ENCODE measurements at places on chromosomes 1 and 21.
A peak's percentile ranks its signal among the peaks of the same experiment; 100 is the strongest.

DNA sequence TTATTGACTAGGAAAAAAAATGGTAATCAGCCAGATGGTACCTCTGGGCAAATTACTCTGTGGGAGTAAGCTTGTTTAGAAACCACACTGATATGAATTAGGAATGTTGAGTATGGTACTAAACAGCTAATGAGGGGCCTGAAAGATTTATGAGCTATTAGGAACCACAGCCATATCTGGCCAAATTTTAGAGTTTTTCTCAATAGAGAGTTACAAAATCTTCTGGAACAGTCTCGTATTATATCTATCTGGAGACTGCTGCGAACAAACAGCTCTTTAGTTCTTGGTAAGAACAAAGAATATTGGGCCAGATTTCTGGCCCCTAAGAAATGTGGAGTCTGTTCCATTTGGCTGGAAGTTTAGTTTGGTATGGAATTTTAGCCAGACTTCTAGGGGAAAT, 4.9 kb upstream of the PODN start:
- no peak for DNase-seq

- no peak for DNase-seq
Measured at GRCh38 chr1:89894210-89895201, 73.7 kb downstream of the LRRC8D start.

DNA sequence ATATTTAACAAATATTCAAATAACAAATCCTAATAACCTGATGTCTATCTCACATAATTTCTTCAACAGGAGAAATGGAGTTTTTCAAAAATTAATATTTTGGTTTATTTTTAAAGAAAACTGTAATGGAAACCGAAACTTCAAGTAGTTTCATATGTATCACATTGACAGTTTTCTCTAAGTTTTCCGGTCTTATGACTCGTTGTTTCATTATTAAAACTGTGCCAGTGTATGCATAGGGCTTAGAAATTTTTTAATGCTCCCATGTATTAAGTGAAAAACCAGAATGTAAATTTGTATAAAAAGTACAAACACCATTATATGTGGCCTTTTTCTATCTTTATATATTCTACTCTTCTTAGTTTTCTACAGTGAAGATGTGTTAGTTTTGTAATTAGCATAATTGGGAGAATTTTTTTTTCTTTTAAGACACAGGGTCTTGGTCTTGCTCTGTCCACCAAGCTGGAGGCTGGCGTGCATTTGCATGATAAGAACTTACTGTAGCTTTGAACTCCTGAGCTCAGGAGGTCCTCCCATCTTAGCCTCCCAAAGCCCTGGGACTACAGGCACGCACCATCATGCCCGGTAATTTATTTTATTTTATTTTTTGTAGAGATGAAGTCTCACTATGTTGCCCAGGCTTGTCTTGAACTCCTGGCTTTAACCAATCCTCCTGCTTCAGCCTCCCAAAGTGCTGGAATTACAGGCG, 43.9 kb upstream of the SAMSN1 start:
- DNase-seq: no peak

DNA sequence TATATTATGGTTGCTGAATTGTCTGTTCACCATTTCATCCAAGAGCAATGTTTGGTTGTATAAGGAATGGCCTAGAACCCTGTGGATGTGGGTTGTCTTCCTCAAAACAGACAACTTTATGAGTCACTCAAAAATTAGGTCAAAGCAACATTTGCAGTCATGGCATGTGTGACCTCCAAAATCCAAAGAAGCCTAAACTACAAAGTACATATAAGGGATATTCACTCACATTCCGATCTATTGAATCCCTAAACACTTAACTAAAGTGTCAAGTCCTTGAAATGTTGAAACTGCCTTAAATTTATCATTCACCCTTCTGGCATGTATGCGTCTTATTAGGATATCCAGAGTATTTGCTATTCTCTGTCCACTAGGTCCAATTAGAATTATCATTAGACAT, 491.5 kb downstream of the NUF2 start:
- no peak for DNase-seq

- DNase-seq: no peak
Measured at GRCh38 chr21:45002381-45003204, 62.8 kb downstream of the SLX9 start.

- no peak for DNase-seq
Measured at GRCh38 chr1:87243573-87243972, 85.1 kb upstream of the LMO4 start.

- DNase-seq: no peak
Measured at GRCh38 chr21:45998871-45999580, 17.5 kb downstream of the COL6A1 start.

DNA sequence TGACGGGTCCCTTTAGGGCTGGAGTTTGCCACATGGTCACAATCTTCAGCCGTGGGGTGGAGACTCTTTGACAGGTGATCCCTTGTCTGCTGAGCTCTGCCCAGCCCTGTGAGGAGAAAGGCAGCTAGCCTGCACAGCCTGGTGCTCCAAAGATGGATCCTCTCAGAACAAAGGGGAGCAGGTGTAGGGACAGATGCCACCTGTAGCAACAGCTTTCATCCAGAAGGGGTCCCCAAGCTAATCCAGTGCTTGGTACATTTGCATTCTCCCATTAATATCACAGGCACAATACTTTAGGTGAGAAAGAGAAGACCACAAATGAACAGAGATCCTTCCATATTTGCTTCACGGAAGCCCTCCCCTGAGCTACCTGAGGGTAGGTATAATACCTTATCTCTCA, 93.2 kb downstream of the CCDC185 start:
- DNase-seq: peak; percentile 42

DNA sequence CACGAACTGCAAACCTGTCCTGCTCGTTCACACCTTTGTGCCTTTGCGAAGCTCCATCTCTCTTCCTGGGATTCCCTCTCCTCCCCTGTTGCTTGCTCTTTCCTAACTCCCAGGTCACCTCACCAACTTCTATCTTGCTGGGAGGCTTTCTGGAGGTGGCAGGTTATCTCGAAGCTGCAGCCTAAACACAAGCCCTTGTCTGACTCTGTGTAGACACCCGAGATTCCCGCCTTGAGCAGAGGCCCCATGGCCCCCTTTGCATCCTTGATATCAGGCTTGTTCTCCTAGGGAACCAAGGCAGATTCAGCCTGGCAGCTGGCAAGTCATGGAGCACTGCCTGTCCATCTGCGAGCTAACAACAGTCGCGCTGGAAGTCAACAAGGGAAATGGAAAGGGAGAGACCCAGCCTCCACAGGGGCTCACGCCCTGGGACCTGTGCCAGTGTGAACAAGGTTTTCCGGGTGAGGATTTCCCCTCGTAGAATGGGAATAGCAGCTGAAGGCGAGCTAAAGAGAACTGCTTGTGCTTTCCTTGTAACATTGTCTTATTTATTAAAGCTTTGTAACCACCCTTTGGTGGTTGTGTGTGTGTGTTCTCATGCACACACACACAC, 109.5 kb upstream of the JUN start:
- DNase-seq: no peak

GRCh38 chr1:173161510-173162221, 45.5 kb downstream of the TNFSF4 start:
- DNase-seq: no peak

- DNase-seq: no peak
Measured at GRCh38 chr1:118110580-118110979, 74.4 kb downstream of the SPAG17 start.

- DNase-seq: no peak
Measured at GRCh38 chr1:99602404-99602969, 43.4 kb upstream of the PALMD start.

DNA sequence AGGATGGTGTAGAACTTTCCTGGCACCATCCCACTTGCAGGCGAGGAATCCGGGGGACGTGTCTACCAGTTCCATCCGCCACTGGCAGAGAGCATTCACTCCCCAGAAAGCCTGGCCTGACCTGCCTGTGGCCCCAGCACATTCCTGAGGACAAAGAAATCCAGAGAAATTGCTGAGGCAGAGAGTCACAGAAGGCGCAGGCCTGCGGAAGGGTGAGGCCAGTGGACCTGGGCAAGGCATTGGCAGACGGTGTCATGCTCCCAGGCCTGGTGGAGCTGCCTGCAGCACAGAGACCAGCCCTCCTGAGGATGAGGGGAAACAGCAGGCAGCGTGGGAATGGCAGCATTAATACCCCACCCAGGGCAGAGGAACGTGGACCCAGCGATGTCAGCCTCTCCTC, 81.2 kb upstream of the F3 start:
- DNase-seq: no peak

- DNase-seq: no peak
Measured at GRCh38 chr1:215474940-215475339, 92.2 kb upstream of the KCTD3 start.

GRCh38 chr21:27391990-27392389, 425.1 kb upstream of the ADAMTS5 start:
- no peak for DNase-seq

- DNase-seq: no peak
Measured at GRCh38 chr1:243230914-243231313, 24.2 kb downstream of the CEP170 start.

GRCh38 chr1:6097824-6098223, 52.1 kb downstream of the KCNAB2 start:
- no peak for DNase-seq

DNA sequence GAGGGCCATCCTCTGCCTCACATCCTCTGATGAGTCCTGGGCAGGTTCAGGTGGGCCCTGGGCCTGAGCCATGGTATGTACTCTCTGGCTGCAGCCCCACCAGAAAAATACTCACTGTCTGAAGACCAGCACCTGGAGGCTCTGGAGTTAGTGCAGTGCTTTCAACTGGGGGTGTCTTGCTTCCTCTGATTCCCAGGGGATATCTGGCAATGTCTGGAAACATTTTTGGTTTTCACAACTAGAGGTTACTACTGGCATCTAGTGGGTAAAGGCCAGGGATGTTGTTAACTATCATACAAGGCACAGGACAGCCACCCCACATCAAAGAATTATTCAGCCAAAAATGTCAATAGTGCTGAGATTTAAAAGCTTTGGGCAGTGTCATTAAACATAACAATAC, 152.7 kb downstream of the HIVEP3 start:
- no peak for DNase-seq

GRCh38 chr1:224641030-224641429, 24.9 kb downstream of the CNIH3 start:
- DNase-seq: peak; percentile 84

GRCh38 chr1:10046356-10047085, 13.8 kb downstream of the UBE4B start:
- no peak for DNase-seq

- no peak for DNase-seq
Measured at GRCh38 chr1:94044290-94044790, 76.6 kb downstream of the ABCA4 start.

DNA sequence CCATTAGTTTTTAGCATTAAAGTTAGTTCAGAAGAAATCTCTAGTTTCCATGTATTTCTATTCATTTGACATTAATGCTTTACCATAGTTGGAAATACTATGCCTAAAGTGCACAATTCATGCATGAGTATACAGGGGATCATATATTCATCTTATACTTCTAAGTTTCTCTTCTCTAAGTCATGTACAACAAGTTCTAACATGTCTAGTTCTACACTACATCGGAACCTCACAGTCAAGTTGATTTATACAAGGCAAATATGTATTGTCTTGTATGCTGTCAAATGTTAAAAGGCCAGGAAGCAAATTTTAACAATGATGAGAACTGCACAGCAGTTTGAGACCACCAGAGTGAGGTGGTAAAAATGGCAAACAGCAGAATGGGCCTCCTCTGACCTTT, 22.9 kb upstream of the MOB3C start:
- DNase-seq: no peak

GRCh38 chr1:82392513-82392912, 591.8 kb downstream of the ADGRL2 start:
- no peak for DNase-seq

- DNase-seq: no peak
Measured at GRCh38 chr1:154490317-154490716, 11.7 kb upstream of the TDRD10 start.

- DNase-seq: no peak
Measured at GRCh38 chr1:242059976-242060375, 61.1 kb upstream of the MAP1LC3C start.

GRCh38 chr21:45830221-45830640, 151.3 kb upstream of the COL6A1 start:
- DNase-seq: no peak

- no peak for DNase-seq
Measured at GRCh38 chr1:63068626-63069025, 253.7 kb upstream of the FOXD3 start.

DNA sequence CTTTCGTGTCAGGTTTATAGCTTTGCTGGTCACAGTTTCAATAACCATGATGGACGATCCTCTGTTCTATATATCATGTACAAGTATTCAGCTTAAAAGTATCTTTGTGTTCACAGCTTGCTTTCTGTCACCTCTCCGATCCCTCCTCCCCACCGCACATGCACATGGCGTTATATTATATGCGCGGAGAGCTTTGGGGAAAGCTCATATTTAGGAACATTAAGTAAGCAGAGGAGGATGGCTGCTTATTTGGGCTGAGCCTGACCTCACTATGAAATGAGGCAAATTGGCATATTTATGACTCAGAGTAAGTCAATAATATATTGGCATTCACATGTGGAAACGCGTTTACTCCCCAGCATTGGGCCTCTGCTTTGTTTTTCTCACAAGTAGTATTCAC, 360.5 kb downstream of the HLX start:
- no peak for DNase-seq

GRCh38 chr1:7485086-7485780, 285.9 kb upstream of the VAMP3 start:
- DNase-seq: no peak

- DNase-seq: no peak
Measured at GRCh38 chr1:56065729-56066128, 513.6 kb downstream of the PLPP3 start.

DNA sequence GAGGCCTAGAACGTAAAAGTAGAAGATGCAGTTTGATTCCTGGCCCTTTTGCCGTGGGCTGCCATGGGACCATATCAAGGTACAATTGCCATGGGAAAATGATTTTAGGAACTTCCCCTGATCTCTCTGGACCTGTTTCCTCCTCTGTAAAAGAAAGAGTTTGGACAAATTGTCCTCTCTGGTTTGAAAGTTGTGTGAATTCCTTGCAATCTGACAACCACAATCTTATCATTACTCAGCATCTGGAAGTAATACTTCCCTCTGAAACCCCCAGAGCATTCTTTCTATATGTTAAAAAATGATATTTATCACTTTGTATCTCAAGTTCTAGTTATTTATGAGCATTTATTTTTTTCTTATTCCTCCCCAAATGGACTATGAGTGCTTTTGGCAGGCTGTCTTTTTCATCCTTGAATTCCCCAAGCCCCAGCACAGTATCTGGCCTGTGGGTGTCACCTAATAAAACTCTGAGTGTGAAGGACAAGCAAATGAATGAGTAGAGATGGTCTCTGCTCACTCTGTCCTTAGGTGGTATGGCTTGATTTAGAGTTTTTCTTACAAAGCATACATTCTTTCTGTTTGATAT, 181.1 kb downstream of the DYRK1A start:
- DNase-seq: no peak
